ENCODE measurements at places on chromosomes 6 and 20. TPM values are rescaled to one million over a fixed set of nuclear protein-coding genes. Genes with fewer than 3 reads are reported as not detected.

DNA sequence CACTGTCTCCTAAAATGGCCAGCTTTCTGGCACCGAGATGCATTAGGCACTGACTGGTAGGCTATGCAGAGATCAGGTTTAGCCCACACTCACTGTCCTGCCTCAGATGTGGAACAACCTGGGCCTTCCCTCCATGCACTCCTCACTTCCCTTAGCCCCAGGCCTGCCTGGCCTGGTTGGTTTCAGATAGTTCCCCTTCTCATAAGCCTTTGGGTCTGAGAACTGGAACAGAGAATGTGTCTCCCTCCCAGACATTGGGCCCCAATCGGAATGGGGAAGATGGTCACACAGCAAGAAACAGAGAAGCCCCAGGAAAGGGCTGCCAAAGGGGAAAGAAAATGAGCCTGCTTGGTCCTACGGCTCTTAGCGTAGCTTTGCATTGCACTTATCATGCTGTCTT lies 762.1 kb upstream of the CHD6 start:
- H3K27me3 ChIP-seq = no peaks in the 10 kb centered on the region
- no peak overlapping the region for H3K4me3 ChIP-seq
- H3K27ac ChIP-seq = no peak overlapping the region
- no peak for DNase-seq

- H3K36me3 ChIP-seq = no peaks in the 10 kb centered on the region
- peak; percentile 53 for DNase-seq
- H3K4me3 ChIP-seq = no peak overlapping the region
Observed at GRCh38 chr20:33733654-33734576, 2.1 kb downstream of the ZNF341 start.

The NKAIN2 gene
- polyA plus RNA-seq = 0.29 TPM

The RBM24 gene
- polyA plus RNA-seq = 0.91 TPM

DNA sequence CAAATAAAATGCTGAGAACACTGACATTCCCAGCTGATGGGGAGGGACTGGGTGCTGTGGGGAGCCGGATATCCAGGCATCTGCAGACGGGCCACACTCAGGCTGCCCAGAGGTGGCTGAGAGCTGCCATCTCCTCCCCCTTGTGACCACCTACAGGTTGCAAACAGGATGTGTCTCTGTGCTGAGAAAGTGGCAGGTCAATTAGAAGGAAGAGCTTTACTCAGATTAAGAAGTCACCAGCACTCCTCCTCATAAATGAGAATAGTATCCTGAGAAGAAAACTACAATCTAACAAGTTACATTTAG lies 63.0 kb downstream of the HUS1B start:
- no peaks in the 10 kb centered on the region for H3K4me1 ChIP-seq
- DNase-seq = no peak
- no peak overlapping the region for H3K4me3 ChIP-seq
- no peaks in the 10 kb centered on the region for H3K27me3 ChIP-seq
- H3K27ac ChIP-seq = no peak overlapping the region
- peaks cover 17% of the 10 kb centered on the region for H3K36me3 ChIP-seq
